ENCODE measurements at places on chromosomes 3 and 15.

GRCh38 chr15:98946301-98947255 is 61.0 kb downstream of the PGPEP1L start:
- peaks cover 6% of the 10 kb centered on the region for H3K36me3 ChIP-seq
- H3K27me3 ChIP-seq: peaks cover 7% of the 10 kb centered on the region
- no peak overlapping the region for H3K27ac ChIP-seq
- H3K4me1 ChIP-seq: peaks cover 3% of the 10 kb centered on the region
- no peak for DNase-seq

- DNase-seq: no peak
- no peaks in the 10 kb centered on the region for H3K4me1 ChIP-seq
- H3K27ac ChIP-seq: no peak overlapping the region
- H3K36me3 ChIP-seq: no peaks in the 10 kb centered on the region
- no peak overlapping the region for H3K4me3 ChIP-seq
Measured at GRCh38 chr3:52574056-52574965, 37.9 kb downstream of the UQCC5 start.

- no peak overlapping the region for H3K4me3 ChIP-seq
- no peak for DNase-seq
- no peaks in the 10 kb centered on the region for H3K36me3 ChIP-seq
- H3K27ac ChIP-seq: no peak overlapping the region
Measured at GRCh38 chr15:93372865-93373223, 283.8 kb upstream of the RGMA start.

GRCh38 chr3:26657348-26657976 is 34.9 kb downstream of the LRRC3B start:
- no peaks in the 10 kb centered on the region for H3K36me3 ChIP-seq
- no peak overlapping the region for H3K4me3 ChIP-seq
- no peak overlapping the region for H3K27ac ChIP-seq
- H3K27me3 ChIP-seq: no peaks in the 10 kb centered on the region
- peaks cover 13% of the 10 kb centered on the region for H3K4me1 ChIP-seq
- no peak for DNase-seq

- no peaks in the 10 kb centered on the region for H3K4me1 ChIP-seq
- no peak for DNase-seq
- H3K36me3 ChIP-seq: peaks cover 4% of the 10 kb centered on the region
- no peak overlapping the region for H3K27ac ChIP-seq
- no peak overlapping the region for H3K4me3 ChIP-seq
Measured at GRCh38 chr3:30248423-30248822, 358.0 kb upstream of the TGFBR2 start.

GRCh38 chr3:188434594-188434993 is 280.6 kb downstream of the LPP start:
- H3K4me3 ChIP-seq: no peak overlapping the region
- peaks cover 3% of the 10 kb centered on the region for H3K4me1 ChIP-seq
- no peaks in the 10 kb centered on the region for H3K27me3 ChIP-seq
- H3K36me3 ChIP-seq: no peaks in the 10 kb centered on the region
- no peak overlapping the region for H3K27ac ChIP-seq

GRCh38 chr15:23606226-23606625 is 40.8 kb downstream of the MKRN3 start:
- no peaks in the 10 kb centered on the region for H3K36me3 ChIP-seq
- H3K27me3 ChIP-seq: peaks cover 2% of the 10 kb centered on the region
- no peak overlapping the region for H3K27ac ChIP-seq

DNA sequence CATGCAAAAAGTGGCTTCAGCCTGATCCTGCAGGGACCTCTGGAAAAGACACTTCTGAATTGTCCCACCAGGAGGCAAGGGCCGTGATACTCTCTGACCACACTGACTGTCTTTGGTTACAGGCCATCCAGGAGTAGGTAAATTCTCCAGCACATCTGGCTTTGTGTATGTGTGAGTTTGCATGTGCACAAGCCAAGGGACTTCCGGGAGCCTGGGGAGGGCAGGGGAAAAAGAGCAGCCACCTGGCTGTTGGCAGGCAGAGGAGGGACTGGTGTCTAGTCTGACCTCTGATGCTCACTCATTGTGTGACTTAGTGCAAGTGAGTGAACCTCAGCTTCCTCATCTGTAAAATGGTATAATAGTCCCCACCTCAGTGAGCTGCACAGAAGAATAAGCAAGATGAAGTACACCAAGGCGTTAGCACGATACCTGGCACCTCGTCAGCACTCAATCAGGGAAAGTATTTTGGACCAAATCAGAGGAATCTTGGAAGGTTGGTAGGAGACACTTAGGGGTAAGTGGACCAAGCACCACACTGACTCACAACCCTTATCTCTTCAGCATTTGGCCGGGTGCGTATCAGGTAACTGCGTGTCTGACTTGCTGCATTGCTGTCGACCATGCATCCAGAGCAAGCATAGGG is 19.1 kb downstream of the KLHL6 start:
- no peak for DNase-seq
- H3K27ac ChIP-seq: no peak overlapping the region
- no peaks in the 10 kb centered on the region for H3K4me1 ChIP-seq
- no peaks in the 10 kb centered on the region for H3K36me3 ChIP-seq

GRCh38 chr3:29649815-29650547 is 369.1 kb downstream of the RBMS3 start:
- H3K27ac ChIP-seq: no peak overlapping the region
- H3K27me3 ChIP-seq: no peaks in the 10 kb centered on the region
- no peak for DNase-seq

- H3K27me3 ChIP-seq: peaks cover 8% of the 10 kb centered on the region
- no peaks in the 10 kb centered on the region for H3K36me3 ChIP-seq
- peaks cover 25% of the 10 kb centered on the region for H3K4me1 ChIP-seq
- no peak overlapping the region for H3K4me3 ChIP-seq
- DNase-seq: no peak
Measured at GRCh38 chr15:63944681-63944955, 101.7 kb downstream of the DAPK2 start.

DNA sequence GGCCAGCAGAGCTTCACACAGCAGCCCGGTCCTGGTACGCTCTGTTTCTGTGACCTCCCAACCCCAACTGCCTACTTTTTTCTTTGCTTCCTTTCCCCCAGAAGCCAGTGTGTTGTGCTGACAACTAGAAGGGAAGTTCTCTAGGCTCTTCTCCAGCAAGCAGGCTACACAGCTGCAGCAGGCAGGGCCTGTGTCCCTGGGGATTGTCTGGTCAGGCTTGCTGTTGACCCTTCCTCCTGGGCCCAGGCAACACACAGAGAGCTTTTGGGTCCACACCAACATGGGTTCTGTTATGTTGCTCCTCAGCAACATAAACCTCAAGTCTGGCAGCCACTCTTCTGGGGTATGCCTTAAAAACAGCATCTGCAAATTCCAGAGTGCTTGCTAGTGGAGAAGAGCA is 36.2 kb upstream of the TSPAN3 start:
- no peaks in the 10 kb centered on the region for H3K36me3 ChIP-seq
- H3K27me3 ChIP-seq: peaks cover 2% of the 10 kb centered on the region
- DNase-seq: peak; percentile 39
- no peak overlapping the region for H3K27ac ChIP-seq
- H3K4me3 ChIP-seq: no peak overlapping the region

GRCh38 chr15:71971905-71972304 is 146.0 kb downstream of the MYO9A start:
- H3K4me1 ChIP-seq: no peaks in the 10 kb centered on the region
- no peak for DNase-seq
- H3K4me3 ChIP-seq: no peak overlapping the region
- no peaks in the 10 kb centered on the region for H3K36me3 ChIP-seq

DNA sequence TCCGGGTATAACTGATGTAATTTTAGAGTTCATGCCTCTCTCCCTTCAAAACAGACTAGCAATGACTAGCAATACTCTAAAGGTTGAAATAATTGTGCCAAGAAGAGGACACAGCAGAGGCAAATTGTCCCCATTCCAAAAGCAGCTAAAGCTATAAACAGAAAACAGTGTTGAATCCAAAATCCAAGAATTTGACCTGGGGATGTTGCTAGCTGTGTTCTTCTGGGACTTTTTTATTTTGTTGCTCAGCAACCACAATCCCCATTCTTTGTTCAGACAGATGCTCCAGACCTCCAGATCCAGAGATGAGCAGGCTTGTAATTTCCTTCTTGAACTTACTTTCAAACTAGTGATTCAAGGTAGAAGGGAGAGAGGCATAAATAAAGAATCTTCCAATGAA is 191.5 kb downstream of the FOXB1 start:
- H3K4me3 ChIP-seq: no peak overlapping the region
- H3K27ac ChIP-seq: no peak overlapping the region
- no peak for DNase-seq

DNA sequence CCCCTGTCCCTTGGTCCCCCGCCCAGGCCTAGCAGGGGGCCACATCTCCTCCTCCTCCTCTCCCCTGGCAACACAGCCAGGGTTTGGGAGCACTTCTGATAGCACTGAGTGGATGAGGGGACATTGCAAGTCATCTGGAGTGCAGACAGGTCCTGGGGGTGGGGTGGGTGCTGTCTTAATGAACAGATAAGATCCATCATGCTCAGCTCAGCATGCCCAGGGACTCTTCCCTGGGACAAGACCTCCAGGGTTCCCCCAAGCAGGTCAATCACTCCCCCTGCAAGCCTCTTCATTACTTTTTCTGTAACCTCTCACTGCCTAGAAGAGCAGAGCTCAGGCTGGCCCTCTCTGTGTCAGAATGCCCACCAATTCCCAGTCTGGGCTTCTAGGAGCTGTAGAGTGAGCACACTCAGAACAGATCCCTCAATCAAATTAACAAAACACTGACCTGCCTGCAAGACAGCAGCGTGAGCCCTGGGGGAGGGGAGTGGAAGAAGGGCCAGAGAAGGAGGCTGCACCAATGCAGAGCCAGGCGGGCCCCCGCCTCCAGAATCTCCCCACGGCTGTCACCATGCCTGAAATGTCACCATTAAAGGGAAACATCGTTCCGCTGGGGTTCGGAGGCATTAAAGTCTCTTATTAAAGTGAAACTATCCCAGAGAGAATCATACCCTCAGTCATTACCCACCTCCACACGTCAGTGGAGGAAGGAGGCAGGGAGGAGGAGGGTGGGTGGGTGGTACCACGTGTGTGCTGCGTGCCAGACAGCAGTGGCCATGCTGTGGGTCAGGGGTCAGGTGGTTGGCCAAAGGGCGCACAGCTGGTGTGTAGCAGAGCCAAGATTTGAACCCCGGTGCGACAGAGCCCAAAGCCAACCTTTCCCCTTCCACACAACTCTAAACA is 114.7 kb upstream of the LINGO1 start:
- no peak overlapping the region for H3K27ac ChIP-seq
- peaks cover 5% of the 10 kb centered on the region for H3K4me1 ChIP-seq
- no peak for DNase-seq
- no peaks in the 10 kb centered on the region for H3K36me3 ChIP-seq
- peaks cover 2% of the 10 kb centered on the region for H3K27me3 ChIP-seq

DNA sequence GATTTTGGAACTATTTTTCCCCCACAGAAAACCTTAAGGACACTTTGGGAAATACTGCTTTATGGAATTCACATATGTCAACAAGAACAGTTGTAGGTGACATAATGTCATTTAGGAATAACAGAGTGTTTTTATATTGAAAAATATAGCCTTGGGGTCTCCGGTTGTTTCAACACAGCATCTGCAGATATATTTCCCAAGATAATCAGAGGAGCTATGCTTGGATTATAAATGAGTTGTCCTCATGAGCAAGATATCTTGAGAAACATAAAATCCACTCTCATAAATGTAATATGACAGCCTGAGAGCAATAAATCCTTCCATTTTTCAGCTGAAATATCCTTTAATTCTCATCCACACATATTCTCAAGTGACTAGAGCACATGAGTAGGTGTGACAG is 473.7 kb upstream of the LMCD1 start:
- peaks cover 2% of the 10 kb centered on the region for H3K27me3 ChIP-seq
- no peak for DNase-seq
- H3K4me3 ChIP-seq: no peak overlapping the region
- H3K4me1 ChIP-seq: no peaks in the 10 kb centered on the region
- H3K27ac ChIP-seq: no peak overlapping the region

DNA sequence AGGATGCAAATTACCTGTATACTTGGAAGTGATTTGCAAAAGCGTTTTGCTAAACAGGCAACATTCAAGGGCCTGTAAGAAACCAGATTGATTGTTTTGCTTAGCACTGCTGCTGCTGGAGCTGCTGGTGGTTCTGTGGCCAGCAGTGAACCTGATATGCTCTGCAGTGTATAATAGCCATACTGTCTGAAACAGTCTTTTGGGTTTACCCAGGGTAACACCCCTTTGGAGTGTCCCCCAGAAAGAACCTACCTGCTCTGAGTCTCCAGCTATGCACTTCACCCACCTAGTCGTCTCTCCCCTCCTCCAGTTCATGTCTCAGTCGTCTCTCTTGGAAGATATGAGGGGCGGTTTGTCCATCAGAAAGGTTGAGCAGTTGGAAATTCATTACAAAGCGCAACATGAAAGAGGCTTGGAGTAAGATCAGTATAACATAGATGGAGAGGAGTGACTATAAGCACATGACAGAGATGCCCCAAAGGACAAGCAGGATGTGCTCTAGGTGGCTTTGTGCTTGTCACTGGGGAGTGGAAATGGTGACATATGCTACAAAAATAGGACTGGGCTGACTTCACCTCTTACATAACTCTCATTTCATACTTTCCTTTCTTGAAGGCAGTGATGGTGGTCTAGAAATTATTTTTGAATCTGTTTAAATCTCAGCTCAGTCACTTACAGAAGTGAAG is 3.8 kb downstream of the MKRN2 start:
- peaks cover 4% of the 10 kb centered on the region for H3K27me3 ChIP-seq
- no peaks in the 10 kb centered on the region for H3K36me3 ChIP-seq
- peak overlapping the region; percentile 95 for H3K4me3 ChIP-seq
- peaks cover 49% of the 10 kb centered on the region for H3K4me1 ChIP-seq
- no peak for DNase-seq

- H3K4me1 ChIP-seq: peaks cover 2% of the 10 kb centered on the region
- H3K27ac ChIP-seq: no peak overlapping the region
- no peak for DNase-seq
- H3K27me3 ChIP-seq: no peaks in the 10 kb centered on the region
- H3K36me3 ChIP-seq: no peaks in the 10 kb centered on the region
Measured at GRCh38 chr3:63467392-63467791, 185.1 kb upstream of the SNTN start.

DNA sequence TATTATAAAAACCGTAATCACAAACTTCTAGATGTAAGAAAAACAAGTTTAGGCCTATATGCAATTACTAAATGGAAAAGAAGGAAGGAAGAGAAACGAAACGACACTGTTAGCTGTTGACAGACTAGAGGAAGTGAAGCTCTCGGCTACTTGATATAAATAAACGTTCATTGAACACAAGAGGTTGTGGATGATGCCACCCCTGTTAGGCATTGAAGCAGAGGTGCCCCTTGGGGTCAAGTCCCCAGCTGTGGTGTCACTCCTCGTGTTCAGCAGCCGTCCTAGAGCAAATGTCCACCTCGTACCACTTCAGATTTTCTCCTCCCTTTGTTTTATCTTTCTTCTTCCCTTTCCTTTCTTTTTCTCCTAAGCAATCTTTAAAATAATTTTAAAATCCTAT is 146.5 kb upstream of the UBE2E1 start:
- no peak overlapping the region for H3K27ac ChIP-seq
- no peak overlapping the region for H3K4me3 ChIP-seq
- peaks cover 4% of the 10 kb centered on the region for H3K36me3 ChIP-seq
- no peaks in the 10 kb centered on the region for H3K4me1 ChIP-seq
- peaks cover 3% of the 10 kb centered on the region for H3K27me3 ChIP-seq
- no peak for DNase-seq

GRCh38 chr3:11613319-11613718 is 30.4 kb downstream of the VGLL4 start:
- peak overlapping the region; percentile 20 for H3K27ac ChIP-seq
- peak overlapping the region; percentile 23 for H3K4me3 ChIP-seq
- H3K36me3 ChIP-seq: no peaks in the 10 kb centered on the region
- H3K27me3 ChIP-seq: peaks cover 2% of the 10 kb centered on the region
- peaks cover 67% of the 10 kb centered on the region for H3K4me1 ChIP-seq
